Stimulated activated CD8-positive, alpha-beta memory T cell treated with anti-CD3 and anti-CD28 coated beads, Interleukin-4, amount 100 ng/mL, for 1 hour (primary cell): ENCODE measurements at places on chromosomes 3 and 15.

GRCh38 chr3:71407823-71408222 lies 175.7 kb downstream of the FOXP1 start:
- no peak for DNase-seq

GRCh38 chr3:131192701-131193100 lies 166.0 kb downstream of the NEK11 start:
- no peak for DNase-seq

DNA sequence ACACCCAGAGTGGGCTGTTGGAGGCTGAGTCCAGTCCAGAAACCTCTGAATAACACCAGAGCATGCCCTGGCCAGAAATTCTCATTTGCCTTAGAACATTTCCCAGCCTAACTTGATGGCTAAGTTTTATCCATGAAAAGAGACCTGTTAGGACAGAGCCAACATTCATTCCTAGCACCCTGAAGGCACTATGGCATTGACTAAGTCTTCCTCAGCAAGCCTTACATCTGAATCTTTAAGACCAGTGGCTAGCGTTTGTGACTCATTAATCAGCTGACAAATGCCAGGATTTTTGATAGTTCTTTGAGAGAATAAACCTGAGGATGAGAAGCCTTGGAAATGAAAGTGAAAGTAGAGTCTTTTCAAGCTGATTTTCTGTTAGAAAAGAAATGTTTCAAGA lies 1087.1 kb upstream of the ALCAM start:
- DNase-seq: no peak

GRCh38 chr15:46714950-46715349 lies 1002.4 kb upstream of the SEMA6D start:
- no peak for DNase-seq

- no peak for DNase-seq
Observed at GRCh38 chr15:35777061-35777460, 231.1 kb upstream of the DPH6 start.

DNA sequence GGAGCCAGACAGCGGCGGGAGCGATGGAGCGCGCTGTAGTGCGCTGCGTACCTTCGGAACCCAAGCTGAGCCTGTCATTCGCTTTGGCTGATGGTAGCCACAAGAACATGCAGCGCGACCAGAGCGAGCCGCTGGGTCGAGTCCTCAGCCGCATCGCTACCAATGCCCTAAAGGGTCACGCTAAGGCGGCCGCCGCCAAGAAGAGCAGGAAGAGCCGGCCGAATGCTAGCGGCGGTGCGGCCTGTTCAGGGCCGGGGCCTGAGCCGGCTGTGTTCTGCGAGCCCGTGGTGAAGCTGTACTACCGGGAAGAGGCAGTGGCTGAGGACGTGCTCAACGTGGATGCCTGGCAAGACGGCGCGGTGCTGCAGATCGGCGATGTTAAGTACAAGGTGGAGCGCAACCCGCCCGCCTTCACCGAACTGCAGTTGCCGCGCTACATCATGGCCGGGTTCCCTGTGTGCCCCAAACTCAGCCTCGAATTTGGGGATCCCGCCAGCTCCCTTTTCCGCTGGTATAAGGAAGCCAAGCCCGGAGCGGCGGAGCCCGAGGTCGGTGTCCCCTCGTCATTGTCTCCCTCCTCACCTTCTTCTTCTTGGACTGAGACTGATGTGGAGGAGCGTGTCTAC lies 498 bp downstream of the PDE12 start:
- DNase-seq: no peak

DNA sequence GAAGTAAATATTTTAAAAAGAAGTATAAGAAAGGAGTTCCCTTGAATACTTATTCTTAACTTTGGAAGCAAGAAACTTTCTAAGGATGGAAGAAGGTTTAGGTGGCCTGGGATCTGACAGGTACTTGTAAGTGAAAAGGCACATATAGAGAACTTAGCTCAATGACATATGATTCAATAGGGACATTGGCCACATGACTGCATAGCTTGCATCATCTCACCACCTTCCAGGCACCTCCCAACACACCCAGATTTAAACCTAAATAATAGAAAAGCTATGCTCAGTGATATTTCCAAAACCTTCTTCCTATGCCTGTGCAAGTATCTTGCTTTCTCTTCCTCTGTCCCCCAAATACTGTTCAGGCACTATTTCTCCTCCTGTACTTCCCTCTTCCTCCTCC lies 4.7 kb upstream of the P2RY1 start:
- no peak for DNase-seq

DNA sequence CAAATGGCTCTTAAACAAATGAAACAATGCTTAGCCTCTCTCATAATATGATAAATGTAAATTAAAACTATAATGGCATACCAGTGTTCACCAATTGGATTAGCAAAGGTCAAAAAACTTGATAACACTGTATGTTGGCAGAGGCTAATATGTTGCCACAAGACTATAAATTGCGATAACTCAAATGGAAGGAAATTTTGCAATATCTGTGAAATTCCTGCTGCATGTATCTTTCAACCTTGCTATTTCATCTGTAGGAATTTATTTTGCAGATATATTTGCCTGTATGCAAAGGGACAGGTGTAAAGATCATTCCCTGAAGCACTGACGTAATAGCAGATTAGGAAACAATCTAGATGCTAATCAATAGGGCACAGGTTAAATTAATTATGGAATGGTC lies 191.4 kb upstream of the EIF1B start:
- no peak for DNase-seq

DNA sequence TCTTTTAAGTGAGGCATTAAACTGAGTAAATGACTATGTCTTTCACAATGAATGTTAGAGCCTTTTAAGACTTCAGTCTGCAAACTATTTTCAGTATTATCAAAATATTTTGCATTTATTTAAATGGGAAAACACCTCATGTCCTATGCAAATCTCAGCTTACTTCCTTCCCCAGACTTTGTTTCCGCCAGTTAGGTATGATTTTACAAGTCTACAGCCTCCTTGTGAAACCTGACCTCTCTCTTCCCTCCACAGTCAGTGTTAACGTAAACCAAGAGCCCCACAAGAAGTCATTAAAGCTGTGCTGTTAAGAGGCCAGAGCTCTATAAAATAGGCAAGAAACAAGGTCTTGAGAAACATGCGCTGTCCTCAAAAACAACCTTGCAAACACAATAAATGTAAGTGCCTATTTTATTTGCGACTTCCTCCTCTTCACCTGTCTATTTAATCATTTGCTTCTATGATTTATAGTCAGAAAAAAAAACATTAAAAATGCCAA lies 48.3 kb downstream of the PRTG start:
- DNase-seq: no peak

GRCh38 chr3:180295811-180296210 lies 259.1 kb upstream of the PEX5L start:
- no peak for DNase-seq

DNA sequence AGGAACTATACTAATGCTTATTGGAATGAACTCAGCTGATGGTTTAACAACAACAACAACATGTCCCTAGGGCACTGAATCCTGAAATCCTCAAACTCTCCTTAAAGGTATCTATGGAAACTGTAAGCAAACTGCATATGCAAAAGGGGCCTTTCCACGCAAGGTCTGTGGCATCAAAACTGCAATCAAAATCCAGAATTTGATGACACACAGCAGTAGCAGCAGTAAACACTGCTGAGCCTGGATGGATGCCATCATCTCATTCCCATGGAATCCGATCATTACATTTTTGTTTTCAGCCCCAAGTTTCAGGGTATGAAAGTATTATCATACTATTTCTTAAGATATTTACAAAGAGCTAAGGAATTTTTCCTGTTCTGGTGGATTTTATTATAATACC lies 399.7 kb downstream of the VPS13C start:
- DNase-seq: no peak

DNA sequence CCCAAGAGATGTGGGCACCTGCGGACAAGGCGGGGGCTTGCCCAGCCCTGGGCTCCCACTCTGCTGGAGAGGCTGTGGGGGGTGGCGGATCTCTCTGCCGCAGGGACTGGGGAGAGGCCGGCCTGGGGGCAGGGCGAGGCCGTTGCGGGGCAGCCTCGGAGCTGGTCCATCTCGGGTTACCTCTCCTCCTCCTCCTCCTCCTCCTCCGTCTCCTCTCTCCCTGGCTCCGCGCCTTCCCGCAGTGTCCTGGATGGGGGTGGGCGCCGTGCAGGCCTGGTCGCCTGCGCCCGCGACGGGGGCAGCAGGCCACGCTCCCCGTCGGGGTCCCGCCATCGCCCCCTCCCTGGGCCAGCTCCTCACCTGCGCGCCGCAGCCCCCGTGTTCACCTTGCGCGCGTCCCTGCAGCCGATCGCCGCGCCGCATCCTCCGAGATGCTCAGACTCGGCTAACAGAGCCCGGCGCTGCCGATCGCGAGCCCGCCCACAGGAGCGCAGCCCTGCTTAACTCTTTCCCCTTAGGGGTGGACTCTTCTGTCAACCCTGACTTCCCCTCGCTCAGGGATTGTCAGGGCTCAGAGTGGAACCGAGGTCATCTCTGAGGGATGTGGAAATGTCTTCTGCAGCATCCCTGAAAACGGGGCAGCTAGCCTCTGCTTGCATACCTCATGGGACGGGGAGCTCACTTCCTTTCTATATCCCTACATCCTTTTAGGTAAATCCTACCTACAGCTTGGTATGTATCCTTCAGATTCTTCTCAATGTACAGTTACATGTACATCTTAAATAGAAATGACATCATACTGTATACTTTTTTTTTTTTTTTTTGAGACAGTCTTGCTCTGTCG lies at the start of gene PRRT3:
TSS of gene PRRT3 (minus strand) at position 447 of the 844 bp plus-strand sequence. CDS start 2,293 bp downstream, outside the sequence.
- no peak for DNase-seq

DNA sequence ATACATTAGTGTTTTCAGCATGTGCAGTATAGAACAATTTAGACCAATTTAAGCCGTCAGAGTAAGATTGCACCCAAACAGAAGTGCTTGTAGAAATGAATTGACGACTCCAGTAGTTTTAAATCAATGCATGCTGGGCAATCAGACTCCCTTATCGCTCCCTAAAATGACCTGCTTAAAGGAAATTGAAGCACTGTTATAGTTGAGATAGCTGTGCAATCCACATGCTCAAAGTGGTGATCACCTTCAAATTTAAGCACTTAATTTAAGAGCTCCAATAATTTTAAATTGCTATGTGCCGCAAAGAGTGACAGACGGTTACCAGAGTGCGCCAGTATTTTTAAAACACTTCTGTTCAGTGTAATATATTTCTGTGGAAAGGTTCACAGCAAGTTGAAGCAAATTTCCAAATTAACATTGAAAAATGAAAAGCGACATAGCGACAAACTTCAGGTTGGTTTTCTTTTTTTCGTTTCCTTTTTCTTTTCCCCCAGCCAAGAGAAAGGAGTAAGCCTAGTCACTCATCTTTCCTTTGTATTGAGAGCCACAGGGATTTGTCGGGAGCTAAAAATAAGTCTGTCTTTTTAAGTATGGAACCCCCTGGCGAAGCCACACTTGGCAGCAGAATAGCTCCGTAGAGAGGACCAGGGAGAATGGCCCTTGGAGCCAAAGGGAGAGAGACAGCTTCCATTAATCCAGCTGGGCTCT lies 436.4 kb upstream of the RBMS3 start:
- DNase-seq: no peak

GRCh38 chr3:64667138-64667537 lies 20.7 kb downstream of the ADAMTS9 start:
- no peak for DNase-seq

DNA sequence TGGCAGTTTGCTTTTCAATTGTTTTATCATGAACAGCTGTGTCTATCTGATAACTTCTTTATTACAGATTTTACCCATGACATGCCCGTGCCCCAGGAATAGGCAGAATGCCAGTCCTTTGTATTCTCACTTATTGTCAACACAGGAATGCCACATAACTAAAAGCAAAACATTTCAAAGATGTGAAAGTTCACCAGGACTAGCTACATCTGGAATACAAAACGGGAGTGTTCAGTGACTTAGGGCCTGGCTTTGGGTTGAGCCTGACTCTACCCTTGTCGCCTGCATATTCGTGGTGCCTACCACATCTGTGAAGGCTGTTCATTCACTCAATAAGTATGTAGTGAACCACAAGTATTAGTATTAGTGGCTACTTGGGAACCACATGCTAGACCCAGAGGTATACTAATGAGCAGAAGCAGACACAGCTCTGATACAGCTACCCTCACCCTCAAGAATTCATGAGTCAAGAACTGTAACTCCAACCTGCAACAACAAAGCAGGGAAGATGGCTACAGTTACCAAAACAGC lies 2.9 kb downstream of the TNFSF10 start:
- DNase-seq: no peak
